ENCODE measurements at places on chromosomes 4 and X. TPM values are rescaled to one million over a fixed set of nuclear protein-coding genes. Genes with fewer than 3 reads are reported as not detected.
A peak's percentile ranks its signal among the peaks of the same experiment; 100 is the strongest.

DNA sequence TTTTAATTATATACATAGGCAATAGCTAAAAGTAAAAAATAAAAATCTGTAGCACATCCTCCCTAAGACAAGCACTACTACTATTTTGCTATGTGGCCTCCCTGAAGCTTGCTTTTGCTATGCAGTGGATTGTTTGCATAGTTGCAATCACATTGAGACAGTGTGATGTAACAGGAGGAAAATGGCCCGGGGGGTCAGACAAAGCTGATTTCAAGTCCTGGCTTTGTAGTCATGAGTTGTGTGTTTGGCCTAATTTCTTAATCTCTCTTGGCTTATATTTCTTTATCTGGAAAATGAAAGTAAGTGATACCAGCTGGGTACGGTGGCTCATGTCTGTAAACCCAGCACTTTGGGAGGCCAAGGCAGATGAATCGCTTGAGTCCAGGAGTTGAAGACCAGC is 166.6 kb downstream of the LHFPL1 start:
- no peak for DNase-seq

DNA sequence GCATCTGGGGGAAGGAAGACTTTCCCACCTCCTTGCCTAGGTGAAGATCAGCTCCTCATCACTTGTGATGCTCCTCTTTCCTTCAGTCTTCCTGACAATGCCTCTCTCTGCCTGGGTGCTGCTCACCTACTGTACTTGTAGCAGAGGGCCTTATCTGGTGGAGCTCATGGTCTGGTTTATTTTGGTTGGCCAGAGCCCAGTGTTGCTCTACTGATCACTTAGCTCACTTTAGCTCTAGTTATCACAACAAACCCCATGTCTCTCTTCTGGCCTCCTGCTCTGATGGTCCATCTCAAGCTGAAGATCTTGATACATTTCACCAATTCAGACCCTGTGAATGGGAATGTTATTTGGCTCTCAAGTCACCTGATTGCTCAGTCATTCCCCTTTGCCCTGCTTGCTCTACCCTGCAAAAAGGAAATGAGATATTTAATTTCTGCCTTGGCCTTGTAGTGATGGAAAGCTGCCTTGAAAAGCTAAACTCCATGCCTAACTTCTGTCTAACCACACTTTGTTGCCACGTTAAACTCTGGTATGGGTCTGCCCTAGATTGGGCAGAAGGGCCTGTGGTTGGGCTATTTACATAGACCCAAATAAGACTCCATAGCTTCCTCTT is 30.3 kb upstream of the ADH1C start:
- no peak for DNase-seq

DNA sequence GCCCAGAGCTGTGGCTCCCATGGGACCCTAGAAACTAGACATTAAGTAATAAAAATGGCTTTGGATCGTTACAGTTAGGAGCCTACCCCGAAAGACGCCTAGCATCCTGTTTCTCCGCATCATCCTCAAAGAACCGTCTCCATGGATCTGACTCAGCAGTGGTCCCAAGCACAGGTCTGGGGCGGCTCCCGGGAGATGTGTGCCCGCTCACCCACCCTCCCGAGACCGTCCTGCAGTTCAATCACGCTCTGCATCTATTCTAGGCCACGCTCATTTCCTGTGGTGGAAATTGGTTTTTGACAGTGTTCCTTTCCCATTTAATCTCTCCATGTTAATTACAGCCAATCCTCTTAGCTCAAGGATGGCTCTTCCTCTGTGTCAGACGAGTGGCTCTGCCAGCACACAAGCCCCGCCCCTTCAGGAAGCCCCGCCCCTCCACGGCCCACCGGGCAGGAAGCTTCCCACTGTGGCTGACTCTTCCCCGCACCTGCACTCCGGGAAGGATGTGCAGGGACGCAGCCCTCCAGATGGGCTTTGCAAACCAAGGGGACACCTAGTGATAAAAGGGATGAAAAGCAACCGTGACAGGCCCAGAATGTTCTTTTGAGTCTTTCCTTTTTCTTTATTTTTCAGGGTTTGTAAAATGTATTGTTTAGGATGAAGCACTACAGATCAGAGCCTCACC is 34.5 kb upstream of the HELT start:
- DNase-seq = peak; percentile 45

DNA sequence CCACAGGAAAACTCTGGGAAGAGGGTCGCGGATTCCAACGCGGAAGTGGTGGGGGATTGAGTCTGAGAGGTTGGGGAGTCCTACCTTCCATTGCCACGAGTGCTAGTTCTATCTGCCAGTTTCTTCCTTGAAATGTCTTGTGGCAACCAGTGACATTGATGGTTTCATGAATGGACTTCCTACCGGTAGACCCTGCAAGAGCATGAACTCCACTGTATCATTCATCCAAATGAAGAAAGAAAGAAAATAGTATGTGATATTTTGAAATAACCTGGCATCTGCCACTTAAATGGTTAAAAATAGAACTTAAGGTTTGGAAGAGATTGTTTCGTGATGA is 1.1 kb upstream of the SLC10A7 start:
- DNase-seq = no peak

- DNase-seq = no peak
These were observed 60.7 kb upstream of the PAK3 start for GRCh38 chrX:111035256-111035655.

The CSN2 gene
- not detected for total RNA-seq

- no peak for DNase-seq
These were observed 106.2 kb upstream of the MAML3 start for GRCh38 chr4:140260227-140260626.

The MEPE gene
- total RNA-seq = not detected

The SLC10A4 gene
- total RNA-seq = not detected

- DNase-seq = no peak
These were observed 2.8 kb downstream of the SOD3 start for GRCh38 chr4:24798036-24798610.

The CENPVL1 gene
- not detected for total RNA-seq

- DNase-seq = no peak
These were observed 31.6 kb downstream of the SYNPO2 start for GRCh38 chr4:118920247-118920646.

DNA sequence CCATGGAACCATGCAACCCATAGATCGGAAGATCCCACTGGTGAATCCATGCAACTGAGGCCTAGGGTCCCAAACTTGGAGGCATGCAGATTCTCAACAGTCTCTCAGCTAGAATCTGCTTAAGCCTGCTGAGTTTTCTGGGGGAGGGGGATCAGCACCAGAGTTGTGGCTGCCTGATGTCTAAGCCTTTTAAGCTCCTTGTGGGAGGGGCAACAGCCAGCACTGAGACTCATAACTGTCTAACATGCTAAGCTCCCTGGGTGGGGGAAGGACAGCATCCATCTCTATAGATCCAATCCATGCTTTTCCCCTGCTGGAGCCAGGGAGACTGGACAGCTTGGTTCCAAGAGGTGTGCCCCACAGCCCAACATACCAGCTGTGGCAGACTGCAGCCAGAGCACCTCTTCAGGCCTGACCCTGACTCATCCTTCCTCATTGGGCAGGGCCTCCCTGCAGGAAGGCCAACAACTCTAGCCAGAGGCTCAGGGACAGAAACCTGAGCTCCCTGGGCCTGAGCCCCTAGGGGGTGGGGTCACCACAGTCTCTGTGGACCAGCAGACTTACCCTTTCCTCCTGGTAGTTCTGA is 300.1 kb upstream of the SLC7A11 start:
- DNase-seq = no peak

DNA sequence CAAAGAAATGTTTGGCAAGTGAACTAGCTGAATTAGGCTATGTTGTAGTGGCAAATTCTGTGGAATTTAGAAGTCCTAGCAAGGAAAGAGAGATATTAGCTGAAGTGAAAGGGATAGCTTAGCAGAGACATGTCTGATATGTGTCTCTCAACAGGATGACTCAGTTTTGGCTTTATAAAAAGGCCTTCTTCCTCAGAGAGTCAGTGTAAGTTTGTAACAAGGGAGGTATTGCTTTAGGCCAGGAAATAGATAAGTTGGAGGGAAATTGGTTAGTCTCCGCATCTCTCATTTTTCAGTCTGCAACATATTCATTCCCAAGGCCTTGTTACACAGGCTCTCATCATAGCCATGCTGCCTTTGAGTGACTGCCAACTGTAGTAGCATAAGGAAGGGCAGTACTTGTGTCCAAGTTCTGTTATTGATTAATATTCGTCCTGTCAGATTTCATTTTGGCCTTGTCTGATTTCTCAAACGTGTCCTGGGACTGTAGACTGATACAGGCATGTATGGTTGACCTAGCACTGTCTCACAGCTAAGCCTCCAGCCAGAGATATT is 4.0 kb downstream of the TMEM164 start:
- DNase-seq = no peak

GRCh38 chr4:145694929-145695328 is 15.0 kb downstream of the C4orf51 start:
- no peak for DNase-seq

DNA sequence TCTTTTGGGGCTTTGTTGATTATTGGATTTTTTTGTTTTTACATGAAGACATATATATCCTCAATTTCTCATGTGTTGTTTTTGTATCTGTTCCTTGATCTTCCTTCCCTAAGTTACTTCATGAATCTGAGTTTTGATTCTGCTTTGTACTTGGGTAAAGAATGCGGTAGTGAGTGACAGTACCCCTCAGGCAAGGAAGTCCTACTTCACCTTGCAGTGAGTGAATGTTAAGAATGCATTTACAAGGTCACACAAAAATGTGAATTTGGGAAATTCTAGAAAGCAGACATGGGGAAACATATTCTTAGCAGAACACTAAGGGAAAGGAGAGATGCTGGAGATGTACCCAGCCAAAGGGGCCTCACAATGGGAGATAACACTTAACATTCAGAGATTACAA is 373.1 kb upstream of the LCORL start:
- DNase-seq = no peak

- no peak for DNase-seq
These were observed 77.3 kb downstream of the TSPAN5 start for GRCh38 chr4:98581126-98581525.

DNA sequence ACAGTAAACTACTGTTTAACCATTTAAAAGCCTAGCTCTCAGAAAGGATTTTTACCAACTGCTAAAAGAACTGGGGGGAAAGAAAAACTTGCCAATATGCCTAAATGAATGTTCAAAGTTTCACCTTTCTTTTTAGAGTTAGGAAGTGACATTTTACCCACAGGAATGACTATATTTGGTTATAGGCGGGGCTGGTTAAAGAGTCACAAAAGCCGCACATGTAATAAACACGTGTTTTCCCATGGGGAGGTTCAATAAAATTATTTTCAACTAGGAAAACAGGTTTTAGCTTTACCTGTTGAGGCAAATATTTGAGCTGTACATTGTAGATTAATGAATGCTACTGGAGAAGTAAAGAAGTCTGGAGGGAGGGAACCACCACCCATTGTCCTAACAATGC is 41.6 kb upstream of the UGDH start:
- DNase-seq = no peak

- DNase-seq = no peak
These were observed 15.3 kb upstream of the SLC10A4 start for GRCh38 chr4:48467891-48468290.

The PABPC1L2A gene
- total RNA-seq = not detected

The PLXNB3 gene
- 0.35 TPM for total RNA-seq

The TMEM154 gene
- 28.4 TPM for total RNA-seq

- no peak for DNase-seq
These were observed 1806.6 kb upstream of the AGA start for GRCh38 chr4:179248821-179249220.

DNA sequence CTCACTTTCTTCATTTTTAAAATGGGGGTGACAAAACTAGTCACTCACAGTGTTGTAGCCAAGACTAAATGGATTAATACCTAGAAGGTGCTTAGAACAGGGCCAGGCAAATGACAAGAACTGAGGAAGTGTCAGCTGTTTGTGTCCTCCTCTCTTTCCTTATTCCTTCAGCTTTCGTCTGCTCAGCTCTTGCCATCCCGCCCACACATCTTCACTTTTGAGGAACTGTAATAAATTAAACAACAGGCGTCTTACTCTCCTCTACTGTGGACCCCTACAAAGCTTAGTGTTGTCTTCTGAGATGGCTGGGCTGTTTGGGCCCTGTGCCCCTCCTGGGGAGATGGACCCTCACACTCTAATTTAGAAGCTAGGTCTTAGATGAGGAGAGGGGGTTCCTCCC is 2.7 kb downstream of the HPSE start:
- DNase-seq = no peak

DNA sequence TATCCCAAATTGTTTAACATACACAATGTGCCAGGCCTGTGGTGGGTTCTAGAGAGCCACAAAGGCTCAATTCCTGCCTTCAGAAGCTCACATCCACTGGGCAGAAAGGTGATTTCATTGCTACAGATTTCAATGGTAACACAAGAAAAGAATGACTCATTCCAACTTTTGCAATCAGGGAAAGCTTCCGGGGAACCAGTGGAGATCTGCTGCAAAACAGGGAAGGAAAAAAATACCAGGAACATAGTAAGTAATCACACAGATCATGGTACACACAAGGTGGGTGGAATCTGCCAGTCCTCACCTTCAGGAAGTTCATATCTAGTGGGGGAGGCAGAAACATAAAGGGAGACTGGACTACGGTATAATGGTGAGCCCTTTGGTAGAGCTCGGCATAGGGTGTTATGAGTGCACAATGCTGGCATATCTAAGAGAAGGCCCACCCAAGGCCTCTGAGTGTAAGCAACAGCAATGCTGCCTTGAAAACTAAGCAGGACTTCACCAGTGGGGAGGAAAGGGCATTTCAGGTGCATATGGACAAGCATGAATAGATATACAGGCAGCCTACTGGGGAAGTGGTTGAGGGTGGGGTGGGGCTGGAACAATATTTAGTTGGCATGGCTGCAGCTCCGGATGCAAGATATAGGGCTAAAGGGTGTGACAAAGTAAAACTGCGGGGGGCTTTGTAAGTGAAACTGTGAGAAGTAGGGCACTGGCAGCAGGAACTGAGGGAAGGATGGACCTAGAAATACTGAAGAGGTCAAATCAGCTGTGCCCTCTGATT is 24.2 kb downstream of the GPRIN3 start:
- peak; percentile 43 for DNase-seq

- no peak for DNase-seq
These were observed 46.4 kb upstream of the GABRE start for GRCh38 chrX:152020888-152021287.

The PCDH19 gene
- not detected for total RNA-seq

The SPANXA2 gene
- total RNA-seq = not detected

DNA sequence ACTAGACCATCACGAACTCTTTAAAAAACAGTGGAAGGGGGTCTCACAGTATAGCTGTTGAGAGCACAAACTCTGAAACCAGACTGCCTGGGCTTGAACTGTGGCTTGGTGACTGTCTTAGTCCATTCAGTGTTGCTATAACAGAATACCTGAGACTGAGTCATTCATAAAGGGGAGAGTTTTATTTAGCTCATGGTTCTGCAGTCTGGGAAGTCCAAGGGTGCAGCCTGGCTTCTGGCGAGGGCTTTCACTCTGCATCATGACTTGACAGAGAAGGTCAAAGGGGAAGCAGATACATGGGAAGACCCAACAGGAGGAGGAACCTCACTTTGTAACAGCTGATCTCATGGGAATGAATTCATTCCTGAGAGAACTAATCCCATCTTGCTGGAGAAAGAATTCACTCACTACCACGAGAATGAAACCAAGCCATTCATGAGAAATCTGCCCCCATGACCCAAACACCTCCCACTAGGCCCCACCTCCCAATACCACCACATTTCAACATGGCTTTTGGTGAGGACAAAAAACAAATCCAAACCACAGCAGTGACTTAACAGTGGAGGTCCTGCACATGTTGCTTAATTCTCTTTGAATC is 116.7 kb upstream of the STOX2 start:
- no peak for DNase-seq

Data from activated CD4-positive, alpha-beta T cell treated with anti-CD3 and anti-CD28 coated beads, Interleukin-2, amount 10 ng/mL, durations not matched to agents 7 days and 5 days (primary cell).